ENCODE measurements at places on chromosomes 2 and 18. TPM values are rescaled to one million over a fixed set of nuclear protein-coding genes. Genes with fewer than 3 reads are reported as not detected.
A peak's percentile ranks its signal among the peaks of the same experiment; 100 is the strongest.

The BOLL gene
- total RNA-seq = not detected

The ITPRIPL1 gene
- total RNA-seq = 44.8 TPM

The CIB4 gene
- total RNA-seq = not detected

The HJURP gene
- 52.4 TPM for total RNA-seq

The ALLC gene
- total RNA-seq = not detected

DNA sequence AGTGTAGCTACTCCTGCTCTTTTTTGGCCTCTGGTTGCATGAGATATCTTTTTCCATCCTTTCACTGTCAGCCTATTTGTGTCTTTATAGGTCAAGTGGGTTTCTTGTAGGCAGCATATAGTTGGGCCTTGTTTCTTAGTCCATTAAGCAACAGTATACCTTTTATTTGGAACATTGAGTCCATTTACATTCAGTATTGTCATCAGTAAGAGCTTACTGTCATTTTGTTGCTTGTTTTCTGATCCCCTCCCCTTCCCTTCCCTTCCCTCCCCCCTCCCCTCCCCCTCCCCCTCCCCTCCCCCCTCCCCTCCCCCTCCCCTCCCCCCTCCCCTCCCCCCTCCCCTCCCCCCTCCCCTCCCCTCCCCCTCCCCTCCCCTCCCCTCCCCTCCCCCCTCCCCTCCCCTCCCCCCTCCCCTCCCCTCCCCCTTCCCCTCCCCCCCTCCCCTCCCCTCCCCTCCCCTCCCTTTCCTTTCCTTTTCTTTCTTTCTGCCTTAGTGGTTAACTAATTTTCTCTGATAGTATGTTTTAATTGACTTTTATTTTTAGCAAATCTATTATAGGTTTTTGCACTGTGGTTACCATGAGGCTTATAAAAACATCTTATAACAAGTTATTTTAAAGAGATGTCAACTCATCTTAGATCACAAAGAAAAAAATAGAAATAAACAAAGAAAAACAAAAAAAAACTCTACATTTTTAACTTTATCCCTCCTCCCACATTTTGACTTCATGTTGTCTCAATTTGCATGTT is 13.2 kb upstream of the DCDC2C start:
- peaks cover 16% of the 10 kb centered on the region for H3K27me3 ChIP-seq
- no peak for DNase-seq
- no peak overlapping the region for H3K27ac ChIP-seq
- H3K4me1 ChIP-seq = no peaks in the 10 kb centered on the region
- H3K36me3 ChIP-seq = no peaks in the 10 kb centered on the region

GRCh38 chr2:240435457-240435947 is at the start of gene GPC1:
Gene GPC1, plus strand, starts transcription at chr2:240435663. Its CDS starts 256 bp downstream, at chr2:240435919.
- peak within 1 kb of the TSS; percentile 85 for H3K4me3 ChIP-seq
- H3K4me1 ChIP-seq = peaks cover 9% of the 10 kb centered on the region
- peak within 1 kb of the TSS; percentile 65 for H3K27ac ChIP-seq
- peak; percentile 58 for DNase-seq
- H3K27me3 ChIP-seq = peaks cover 15% of the 10 kb centered on the region

GRCh38 chr2:225764346-225764745 is 364.8 kb downstream of the NYAP2 start:
- H3K27me3 ChIP-seq = no peaks in the 10 kb centered on the region
- no peak overlapping the region for H3K27ac ChIP-seq
- no peaks in the 10 kb centered on the region for H3K36me3 ChIP-seq
- no peaks in the 10 kb centered on the region for H3K4me1 ChIP-seq

GRCh38 chr2:33893824-33894223 is 294.7 kb upstream of the FAM98A start:
- no peaks in the 10 kb centered on the region for H3K36me3 ChIP-seq
- no peaks in the 10 kb centered on the region for H3K27me3 ChIP-seq
- no peak overlapping the region for H3K27ac ChIP-seq
- H3K4me1 ChIP-seq = no peaks in the 10 kb centered on the region

DNA sequence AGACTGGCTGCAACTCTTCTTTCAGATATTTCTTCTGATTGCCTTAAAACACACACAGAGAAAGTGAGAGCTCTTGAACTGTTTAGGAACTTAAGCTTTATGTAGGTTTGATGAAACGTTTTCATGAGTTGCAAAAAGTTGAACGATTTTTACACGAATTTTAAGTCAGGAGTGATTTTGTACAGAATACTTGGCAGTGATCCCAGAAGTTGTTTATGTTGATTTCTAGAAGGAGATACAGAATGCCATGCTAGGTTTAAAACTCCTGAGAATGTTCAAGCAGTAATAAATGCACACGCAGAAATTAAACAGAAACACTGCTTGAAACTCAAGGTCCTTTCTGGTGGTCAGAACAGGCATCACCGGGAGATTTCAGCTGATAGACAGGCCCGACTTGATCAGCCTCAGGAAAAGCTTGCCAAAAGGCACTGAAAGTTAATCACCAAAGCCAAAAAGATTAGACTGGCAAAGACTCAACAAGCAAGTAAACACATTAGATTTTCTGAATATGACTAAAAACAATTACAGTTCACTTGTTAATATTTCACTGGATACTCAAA is 123.1 kb downstream of the SOCS6 start:
- no peak overlapping the region for H3K4me3 ChIP-seq
- no peak for DNase-seq
- H3K36me3 ChIP-seq = no peaks in the 10 kb centered on the region
- no peaks in the 10 kb centered on the region for H3K4me1 ChIP-seq

DNA sequence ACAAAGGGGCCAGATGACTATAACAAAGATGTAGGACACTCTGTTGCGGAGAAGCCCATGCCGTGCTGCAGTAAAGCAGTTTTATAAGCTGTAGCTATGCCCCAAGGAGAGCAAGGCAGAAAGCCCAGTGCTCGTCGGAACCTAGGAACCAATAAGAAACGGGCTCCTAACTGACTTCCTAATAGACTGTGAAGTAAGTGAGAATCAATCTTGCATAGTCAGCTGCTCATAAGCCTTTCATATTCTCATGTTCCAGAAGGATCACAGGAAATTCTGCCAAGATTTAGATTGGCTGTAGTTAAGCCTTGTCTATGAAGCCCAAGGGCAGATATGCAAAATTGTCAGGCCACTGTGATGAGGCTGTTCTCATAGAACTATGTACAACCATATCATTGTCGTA is 98.4 kb downstream of the RTTN start:
- peaks cover 57% of the 10 kb centered on the region for H3K36me3 ChIP-seq
- no peak for DNase-seq
- no peaks in the 10 kb centered on the region for H3K27me3 ChIP-seq

GRCh38 chr2:98242003-98242402 is 104.3 kb upstream of the CNGA3 start:
- no peak overlapping the region for H3K4me3 ChIP-seq
- H3K27ac ChIP-seq = no peak overlapping the region

DNA sequence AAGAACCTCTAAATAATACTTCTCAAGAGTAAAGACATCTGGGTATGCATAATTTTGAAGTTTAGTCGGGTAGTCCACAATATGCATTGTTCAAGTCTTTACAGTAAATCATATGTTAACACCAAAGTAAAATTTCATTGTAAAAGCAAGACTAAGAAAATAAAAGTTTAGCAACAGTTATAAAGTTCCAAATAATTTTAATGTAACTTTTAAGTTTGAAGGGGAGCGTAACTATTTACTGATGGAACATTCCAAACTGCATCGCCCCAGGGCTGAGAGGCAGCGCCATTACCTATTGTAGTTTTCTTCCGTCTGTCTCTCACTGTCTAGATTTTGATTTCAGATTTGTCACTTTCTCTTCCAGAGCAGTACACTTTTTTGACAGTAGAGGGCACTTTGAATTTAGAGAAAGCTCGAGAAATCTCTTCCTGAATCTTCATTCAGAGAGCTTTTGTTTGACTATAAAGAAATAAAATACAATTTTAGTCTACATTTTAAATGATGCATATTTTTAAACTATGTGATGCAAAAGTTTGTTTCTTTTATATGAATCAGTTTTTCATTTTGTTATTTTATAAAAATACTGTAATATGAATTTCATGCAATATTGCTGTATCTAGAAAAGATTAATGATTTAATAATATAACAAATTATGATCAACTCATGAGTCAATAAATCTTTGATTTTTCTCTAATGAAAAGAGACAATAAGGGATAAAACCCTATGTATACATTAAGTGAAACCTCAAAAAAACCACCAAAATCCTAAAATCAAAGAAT is 389.8 kb downstream of the FIGN start:
- H3K27ac ChIP-seq = no peak overlapping the region
- H3K27me3 ChIP-seq = peaks cover 14% of the 10 kb centered on the region
- DNase-seq = no peak

- no peaks in the 10 kb centered on the region for H3K36me3 ChIP-seq
- no peak overlapping the region for H3K27ac ChIP-seq
- DNase-seq = no peak
- H3K4me3 ChIP-seq = no peak overlapping the region
- no peaks in the 10 kb centered on the region for H3K4me1 ChIP-seq
- peaks cover 9% of the 10 kb centered on the region for H3K27me3 ChIP-seq
Observed at GRCh38 chr18:32368991-32369390, 101.7 kb downstream of the GAREM1 start.

GRCh38 chr2:54613386-54613785 is 110.1 kb upstream of the EML6 start:
- no peak for DNase-seq
- H3K27me3 ChIP-seq = no peaks in the 10 kb centered on the region
- peaks cover 28% of the 10 kb centered on the region for H3K4me1 ChIP-seq
- no peak overlapping the region for H3K4me3 ChIP-seq
- H3K27ac ChIP-seq = no peak overlapping the region

DNA sequence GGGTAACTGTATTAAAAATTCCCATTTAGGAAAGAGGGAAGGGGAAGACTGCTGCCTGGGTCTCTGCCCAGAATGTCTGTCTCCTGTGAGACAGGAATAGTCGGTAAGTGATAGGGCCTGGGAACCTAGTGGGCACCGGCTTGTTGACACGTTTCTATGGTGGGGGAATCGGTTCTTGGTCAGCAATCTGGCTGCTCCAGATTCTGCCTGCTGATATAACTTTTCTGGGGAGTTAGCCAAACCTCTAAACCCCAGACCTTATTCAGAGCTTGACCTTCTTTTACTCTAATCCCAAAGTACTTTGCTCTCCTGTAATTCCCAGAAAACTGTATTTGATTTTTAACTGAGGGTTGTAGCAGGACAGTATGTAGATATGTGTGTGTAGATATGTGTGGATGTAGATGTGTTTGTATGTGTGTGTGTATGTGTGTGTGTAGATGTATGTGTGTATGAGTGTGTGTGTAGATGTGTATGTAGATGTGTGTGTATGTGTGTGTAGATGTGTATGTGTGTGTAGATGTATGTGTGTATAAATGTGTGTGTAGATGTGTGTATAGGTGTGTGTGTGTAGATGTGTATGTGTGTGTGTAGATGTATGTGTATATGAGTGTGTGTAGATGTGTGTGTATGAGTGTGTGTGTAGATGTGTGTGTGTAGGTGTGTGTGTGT is 61.8 kb upstream of the TXNDC2 start:
- H3K27me3 ChIP-seq = peaks cover 22% of the 10 kb centered on the region
- H3K4me3 ChIP-seq = no peak overlapping the region
- H3K36me3 ChIP-seq = no peaks in the 10 kb centered on the region
- no peak overlapping the region for H3K27ac ChIP-seq
- no peak for DNase-seq
- no peaks in the 10 kb centered on the region for H3K4me1 ChIP-seq

- peak; percentile 35 for DNase-seq
- peaks cover 62% of the 10 kb centered on the region for H3K4me1 ChIP-seq
- no peaks in the 10 kb centered on the region for H3K27me3 ChIP-seq
- peak overlapping the region; percentile 79 for H3K4me3 ChIP-seq
Observed at GRCh38 chr2:74205596-74205995, 7.2 kb downstream of the MTHFD2 start.

GRCh38 chr2:54566896-54567295 is 110.8 kb downstream of the SPTBN1 start:
- H3K36me3 ChIP-seq = peaks cover 27% of the 10 kb centered on the region
- no peak overlapping the region for H3K4me3 ChIP-seq
- no peak for DNase-seq
- peaks cover 74% of the 10 kb centered on the region for H3K4me1 ChIP-seq
- H3K27ac ChIP-seq = peak overlapping the region; percentile 34
- H3K27me3 ChIP-seq = no peaks in the 10 kb centered on the region

DNA sequence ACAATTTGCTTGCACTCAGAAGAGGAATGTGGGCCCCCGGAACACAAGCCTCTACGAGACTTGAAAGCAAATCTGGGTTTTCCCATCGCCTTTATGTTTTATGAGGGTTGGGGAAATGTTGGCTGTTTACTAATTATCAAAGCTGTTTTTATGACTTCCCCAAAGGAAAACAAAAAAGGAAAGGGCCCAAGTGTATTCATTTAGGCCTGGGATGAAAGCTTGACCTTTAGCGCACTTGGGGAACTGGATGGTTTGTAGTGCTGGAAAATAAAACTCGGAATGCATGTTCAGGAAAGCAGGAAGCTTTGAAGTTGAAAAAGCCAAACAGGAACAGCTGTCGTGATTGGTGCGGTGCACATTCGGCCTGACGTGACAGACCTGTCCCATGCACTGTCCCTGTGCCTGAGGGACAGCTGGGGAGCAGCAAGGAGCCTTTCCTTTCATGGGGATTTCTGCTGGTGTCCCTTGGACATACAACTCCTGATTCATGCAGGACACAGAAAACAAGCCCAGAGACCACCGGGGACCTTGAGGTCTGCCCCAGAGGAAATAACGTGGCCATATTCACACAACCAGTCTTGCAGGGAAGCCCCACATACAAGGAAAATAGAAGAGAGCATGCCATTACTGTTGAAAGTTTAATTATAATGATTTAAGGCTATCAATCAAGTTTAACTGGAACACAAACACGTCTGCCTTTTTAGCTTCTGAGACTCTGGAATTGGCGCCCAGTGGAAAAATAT is 169.7 kb upstream of the APCDD1 start:
- no peaks in the 10 kb centered on the region for H3K4me1 ChIP-seq
- H3K36me3 ChIP-seq = no peaks in the 10 kb centered on the region
- no peak for DNase-seq
- H3K27me3 ChIP-seq = no peaks in the 10 kb centered on the region
- no peak overlapping the region for H3K4me3 ChIP-seq

DNA sequence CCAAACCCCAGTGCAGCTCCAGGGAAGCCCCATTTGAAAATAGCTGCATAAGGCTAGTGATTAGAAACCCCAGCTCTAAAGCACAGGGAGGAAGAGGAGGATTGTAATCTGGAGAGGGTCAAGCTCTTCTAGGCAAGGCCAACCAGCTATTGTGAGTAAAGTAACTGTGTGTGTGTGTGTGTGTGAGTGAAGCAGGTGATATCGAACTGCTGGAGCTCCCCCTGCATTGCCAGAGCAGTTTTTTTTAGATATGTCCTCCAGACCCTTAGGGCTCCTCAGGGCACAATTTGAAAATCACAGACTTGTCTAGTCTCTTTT is 177.4 kb upstream of the NABP1 start:
- H3K4me3 ChIP-seq = no peak overlapping the region
- H3K27ac ChIP-seq = no peak overlapping the region
- H3K4me1 ChIP-seq = no peaks in the 10 kb centered on the region
- no peaks in the 10 kb centered on the region for H3K36me3 ChIP-seq
- H3K27me3 ChIP-seq = peaks cover 15% of the 10 kb centered on the region

DNA sequence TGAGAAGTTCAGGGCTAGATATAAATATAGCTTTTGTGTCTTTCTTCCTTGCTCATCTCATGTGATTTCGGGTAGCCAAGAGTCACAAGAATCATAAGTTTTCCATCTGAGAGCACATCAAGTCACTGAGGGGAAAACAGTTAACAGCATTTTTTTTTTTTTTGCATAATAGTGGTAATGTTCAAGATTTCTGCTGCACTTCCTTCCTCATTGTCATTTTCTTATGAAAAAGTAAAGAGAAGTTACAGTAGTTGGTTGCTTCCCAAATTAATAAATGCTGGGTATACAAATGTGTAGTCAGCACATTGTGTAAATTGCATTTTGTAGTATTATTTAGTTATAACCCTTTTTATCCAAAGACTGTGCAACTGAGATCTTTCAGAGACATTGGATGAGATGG is 93.6 kb downstream of the ZEB2 start:
- no peaks in the 10 kb centered on the region for H3K27me3 ChIP-seq
- H3K27ac ChIP-seq = no peak overlapping the region
- H3K4me3 ChIP-seq = no peak overlapping the region
- no peak for DNase-seq
- peaks cover 53% of the 10 kb centered on the region for H3K36me3 ChIP-seq
